ENCODE measurements at places on chromosomes 7 and 10.

- no peak overlapping the region for H3K4me3 ChIP-seq
- no peaks in the 10 kb centered on the region for H3K4me1 ChIP-seq
- DNase-seq, result no peak
- no peaks in the 10 kb centered on the region for H3K27me3 ChIP-seq
Measured at GRCh38 chr7:95338832-95339231, 14.5 kb upstream of the PON1 start.

DNA sequence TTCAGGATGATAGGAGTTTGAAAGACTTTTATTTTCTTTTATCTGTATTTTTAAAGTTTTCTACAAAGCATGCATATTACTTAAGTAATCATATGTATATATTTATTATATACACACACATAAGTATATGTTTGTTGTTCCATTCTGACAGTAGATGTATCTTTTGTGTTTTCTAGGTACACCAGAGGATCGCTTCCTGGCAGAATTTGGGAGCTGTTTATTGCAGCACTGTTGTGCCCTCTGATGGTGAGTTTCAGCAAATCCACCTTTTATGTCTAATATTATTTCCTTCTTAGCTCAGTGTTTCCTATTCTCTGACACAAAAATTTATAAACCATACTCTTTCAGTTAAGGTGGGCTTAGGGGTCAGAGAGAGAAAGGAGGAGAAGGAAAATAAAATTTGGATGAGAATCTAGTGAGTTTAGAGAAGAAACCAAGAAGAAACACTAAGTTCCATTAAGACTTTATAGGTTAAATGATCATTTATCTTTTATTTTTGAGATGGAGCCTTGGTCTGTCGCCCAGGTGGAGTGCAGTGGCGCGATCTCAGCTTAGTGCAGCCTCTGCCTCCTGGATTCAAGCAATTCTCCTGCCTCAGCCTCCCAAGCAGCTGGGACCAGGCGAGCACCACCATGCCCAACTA is 59.2 kb upstream of the OIT3 start:
- peaks cover 7% of the 10 kb centered on the region for H3K36me3 ChIP-seq
- H3K4me1 ChIP-seq, result peaks cover 3% of the 10 kb centered on the region
- no peak overlapping the region for H3K4me3 ChIP-seq
- peak; percentile 88 for DNase-seq

GRCh38 chr10:113647812-113648211 is 16.0 kb downstream of the NRAP start:
- no peak overlapping the region for H3K4me3 ChIP-seq
- no peak for DNase-seq
- H3K27me3 ChIP-seq, result peaks cover 17% of the 10 kb centered on the region
- H3K4me1 ChIP-seq, result peaks cover 3% of the 10 kb centered on the region

- no peaks in the 10 kb centered on the region for H3K36me3 ChIP-seq
- no peak overlapping the region for H3K27ac ChIP-seq
- no peak for DNase-seq
- H3K4me3 ChIP-seq, result no peak overlapping the region
- no peaks in the 10 kb centered on the region for H3K4me1 ChIP-seq
Measured at GRCh38 chr7:151661587-151661986, 141.9 kb upstream of the RHEB start.

GRCh38 chr10:100341953-100342626 is 4.9 kb upstream of the SCD start:
- peaks cover 21% of the 10 kb centered on the region for H3K4me1 ChIP-seq
- H3K36me3 ChIP-seq, result no peaks in the 10 kb centered on the region
- no peak overlapping the region for H3K27ac ChIP-seq
- DNase-seq, result peak; percentile 41

GRCh38 chr7:30559611-30560010 is 35.1 kb upstream of the GARS1 start:
- no peak overlapping the region for H3K27ac ChIP-seq
- H3K4me3 ChIP-seq, result no peak overlapping the region
- H3K27me3 ChIP-seq, result no peaks in the 10 kb centered on the region

DNA sequence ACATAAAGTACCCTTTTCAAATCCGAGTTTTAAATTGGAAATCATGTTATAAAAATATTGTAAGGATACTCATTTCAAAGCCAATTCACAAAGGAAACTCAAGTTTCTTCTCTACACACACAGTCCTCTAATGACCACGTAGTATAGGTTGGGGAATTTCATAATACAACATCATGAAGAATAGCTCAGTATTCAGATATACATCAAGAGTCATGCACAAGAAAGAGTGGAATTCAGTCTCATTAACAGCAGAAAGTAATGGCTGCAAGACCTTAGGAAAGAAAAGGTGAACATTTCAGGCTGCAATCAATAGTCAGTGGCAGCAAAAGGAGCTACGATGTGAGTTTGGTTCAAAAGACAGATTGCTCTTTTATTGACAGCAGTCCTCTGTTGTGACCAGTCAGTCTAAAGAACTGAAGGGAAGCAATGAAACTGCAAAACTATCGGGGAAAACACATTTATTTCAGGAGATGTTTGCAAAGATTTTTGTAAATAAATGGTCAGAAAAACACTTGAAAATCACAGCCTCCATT is 317.2 kb downstream of the IPMK start:
- DNase-seq, result no peak
- H3K4me1 ChIP-seq, result no peaks in the 10 kb centered on the region
- H3K36me3 ChIP-seq, result no peaks in the 10 kb centered on the region
- no peak overlapping the region for H3K27ac ChIP-seq

- peaks cover 11% of the 10 kb centered on the region for H3K4me1 ChIP-seq
- no peaks in the 10 kb centered on the region for H3K27me3 ChIP-seq
- H3K36me3 ChIP-seq, result peaks cover 3% of the 10 kb centered on the region
- no peak overlapping the region for H3K4me3 ChIP-seq
Measured at GRCh38 chr10:24850727-24851296, 101.6 kb downstream of the PRTFDC1 start.

GRCh38 chr7:157875230-157876179 is 538.7 kb downstream of the DNAJB6 start:
- H3K27me3 ChIP-seq, result peaks cover 2% of the 10 kb centered on the region
- H3K4me1 ChIP-seq, result peaks cover 6% of the 10 kb centered on the region
- no peak overlapping the region for H3K4me3 ChIP-seq
- no peaks in the 10 kb centered on the region for H3K36me3 ChIP-seq
- peak; percentile 27 for DNase-seq
- no peak overlapping the region for H3K27ac ChIP-seq

- H3K4me1 ChIP-seq, result peaks cover 29% of the 10 kb centered on the region
- no peak overlapping the region for H3K4me3 ChIP-seq
- no peaks in the 10 kb centered on the region for H3K36me3 ChIP-seq
- no peak overlapping the region for H3K27ac ChIP-seq
- no peak for DNase-seq
Measured at GRCh38 chr10:71696628-71697326, 22.8 kb downstream of the C10orf105 start.

GRCh38 chr10:38157270-38157685 is 63.1 kb downstream of the ZNF37A start:
- H3K27ac ChIP-seq, result no peak overlapping the region
- H3K27me3 ChIP-seq, result no peaks in the 10 kb centered on the region
- no peak for DNase-seq
- no peak overlapping the region for H3K4me3 ChIP-seq
- no peaks in the 10 kb centered on the region for H3K4me1 ChIP-seq

DNA sequence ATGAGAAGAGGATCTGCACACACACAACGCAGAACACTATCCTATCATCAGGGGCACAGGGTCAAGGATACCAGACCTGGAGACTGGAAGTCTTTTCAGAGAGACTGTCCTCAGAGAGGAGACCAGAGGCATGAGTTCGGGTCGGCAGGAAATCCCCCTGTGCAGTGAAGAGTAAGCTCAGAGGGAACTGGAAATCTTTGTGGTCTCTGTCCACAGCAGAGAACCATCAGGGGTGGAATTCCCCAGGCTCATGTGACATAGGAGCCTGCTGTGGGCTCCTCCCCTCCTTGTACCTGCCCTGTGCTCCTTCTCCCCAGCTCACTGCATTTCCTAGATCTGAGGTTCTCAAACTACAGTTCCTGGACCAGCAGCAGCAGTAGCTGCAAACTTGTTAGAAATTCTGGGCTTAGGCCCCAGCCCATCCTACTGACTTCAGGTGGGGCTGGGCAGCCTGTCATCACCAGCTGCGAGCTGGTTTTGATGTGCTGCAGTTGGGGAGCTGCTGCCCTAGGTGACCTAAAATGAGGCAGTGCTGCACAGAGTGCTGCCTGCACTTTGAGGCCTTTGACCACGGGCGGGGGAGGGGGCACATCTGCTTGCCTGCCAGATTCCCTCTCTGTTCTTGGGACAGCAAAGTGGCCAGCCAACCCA is 2.4 kb downstream of the ZMIZ2 start:
- H3K36me3 ChIP-seq, result peaks cover 17% of the 10 kb centered on the region
- H3K27ac ChIP-seq, result no peak overlapping the region

DNA sequence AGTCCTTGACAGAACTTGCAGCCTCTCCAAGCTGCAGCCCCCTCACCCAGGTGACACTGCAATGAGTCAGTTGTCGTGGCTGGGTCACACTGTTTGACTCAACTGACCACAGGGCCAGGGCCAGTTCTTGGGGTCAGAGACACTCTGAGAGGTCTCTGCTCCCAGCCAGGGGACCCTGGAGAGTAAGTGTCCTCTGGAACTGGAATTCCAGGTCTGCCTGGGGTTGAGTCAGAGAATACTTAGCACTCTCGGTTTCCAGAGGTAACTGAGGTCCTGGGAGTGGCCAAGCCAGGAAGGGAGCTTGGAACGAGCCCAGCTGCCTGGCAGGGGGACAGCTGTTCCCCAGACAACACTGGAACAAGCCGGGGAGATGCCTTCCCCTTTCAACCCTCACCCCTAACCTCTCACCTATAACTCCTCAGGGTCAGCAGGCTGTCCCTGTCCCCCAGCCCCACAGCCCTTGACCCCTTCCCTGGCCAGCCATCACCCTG is 2.2 kb upstream of the MYL10 start:
- H3K4me1 ChIP-seq, result peaks cover 87% of the 10 kb centered on the region
- no peak overlapping the region for H3K4me3 ChIP-seq
- no peaks in the 10 kb centered on the region for H3K36me3 ChIP-seq

- H3K4me1 ChIP-seq, result no peaks in the 10 kb centered on the region
- no peaks in the 10 kb centered on the region for H3K36me3 ChIP-seq
- no peak overlapping the region for H3K27ac ChIP-seq
- H3K27me3 ChIP-seq, result no peaks in the 10 kb centered on the region
Measured at GRCh38 chr10:29120216-29120615, 168.7 kb upstream of the LYZL1 start.

DNA sequence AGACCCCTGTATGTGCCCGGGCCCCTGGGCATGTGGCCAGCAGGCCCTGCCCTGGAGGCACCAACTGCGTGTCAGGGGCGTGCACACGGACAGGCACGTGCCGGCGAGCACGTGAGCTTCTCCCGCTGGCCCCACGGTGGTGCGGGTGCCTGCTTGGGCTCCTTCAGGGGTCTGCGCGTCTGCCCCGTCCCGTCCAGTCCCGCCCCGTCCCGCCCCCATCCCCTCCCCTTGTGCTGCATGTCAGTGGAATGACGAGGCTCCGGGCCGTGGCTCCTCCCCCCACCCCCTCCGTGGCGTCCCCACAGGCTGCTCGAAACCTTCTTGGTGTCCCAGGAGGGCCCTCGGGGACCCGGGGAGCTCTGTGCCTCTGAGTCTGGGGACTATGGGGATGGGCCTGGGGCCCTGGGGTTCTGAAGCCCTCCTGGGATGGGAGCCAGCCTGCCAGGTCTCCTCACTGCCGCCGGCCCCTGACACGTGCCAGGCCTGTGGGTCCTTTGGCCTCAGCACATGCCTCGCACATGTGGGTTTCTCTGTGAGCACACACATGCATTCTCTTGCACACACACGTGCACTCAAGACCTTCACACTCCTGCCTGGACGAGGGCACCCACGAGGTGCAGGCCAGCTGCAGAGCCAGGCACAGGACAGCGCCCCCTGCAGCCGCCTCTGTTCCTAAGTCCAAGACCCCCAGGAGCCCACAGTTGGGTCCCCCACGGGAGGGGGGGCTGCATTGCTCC is 27.5 kb upstream of the AMZ1 start:
- no peak overlapping the region for H3K27ac ChIP-seq
- peaks cover 40% of the 10 kb centered on the region for H3K4me1 ChIP-seq
- H3K27me3 ChIP-seq, result peaks cover 3% of the 10 kb centered on the region
- no peak overlapping the region for H3K4me3 ChIP-seq
- no peak for DNase-seq

DNA sequence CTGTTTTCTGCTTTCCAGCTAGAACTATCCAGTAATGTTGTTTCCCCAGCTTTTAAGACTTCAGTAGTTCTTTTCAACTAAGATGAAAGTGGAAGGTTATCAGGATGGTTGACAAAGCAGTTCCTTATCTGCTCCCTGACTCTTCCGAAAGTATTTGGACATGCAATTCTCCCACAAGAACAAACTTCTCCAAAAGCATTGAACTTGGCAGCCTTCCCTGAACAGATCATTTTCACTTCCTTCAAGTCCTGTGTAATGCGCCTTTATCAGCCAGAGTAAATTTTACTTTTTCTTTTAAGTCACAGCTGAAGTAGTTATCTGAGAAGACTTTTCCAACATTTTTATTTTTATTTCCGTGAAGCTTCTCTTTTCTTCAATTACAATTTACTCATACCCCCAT is 39.7 kb downstream of the CDC14C start:
- H3K4me3 ChIP-seq, result no peak overlapping the region
- H3K27ac ChIP-seq, result no peak overlapping the region
- peak; percentile 84 for DNase-seq
- H3K4me1 ChIP-seq, result no peaks in the 10 kb centered on the region

DNA sequence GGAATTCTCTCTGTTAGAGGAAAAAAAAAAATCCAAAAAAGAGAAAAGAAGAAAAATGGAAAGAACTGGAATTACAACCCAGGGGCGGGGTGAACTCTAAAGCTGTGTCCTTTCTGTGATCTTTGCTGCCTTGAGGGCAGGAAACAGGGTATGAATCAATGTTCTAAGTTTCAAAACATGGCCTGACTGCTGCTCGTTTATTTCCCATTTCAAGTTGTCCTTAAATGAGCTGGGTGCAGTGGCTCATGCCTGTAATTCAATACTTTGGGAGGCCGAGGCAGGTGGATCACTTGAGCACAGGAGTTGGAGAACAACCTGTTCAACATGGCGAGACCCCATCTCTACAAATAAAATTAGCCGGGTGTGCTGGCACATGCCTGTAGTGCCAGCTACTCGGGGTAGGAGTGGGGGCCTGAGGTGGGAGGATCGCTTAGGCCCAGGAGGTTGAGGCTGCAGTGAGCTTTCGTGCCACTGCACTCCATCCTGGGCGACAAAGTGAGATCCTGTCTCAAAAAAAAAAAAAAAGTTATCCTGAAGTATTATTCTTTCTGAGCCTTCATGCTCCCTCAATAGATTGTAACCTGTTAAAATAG is 24.7 kb upstream of the TFAM start:
- no peak overlapping the region for H3K4me3 ChIP-seq
- H3K27me3 ChIP-seq, result no peaks in the 10 kb centered on the region
- H3K27ac ChIP-seq, result no peak overlapping the region
- peaks cover 2% of the 10 kb centered on the region for H3K36me3 ChIP-seq

DNA sequence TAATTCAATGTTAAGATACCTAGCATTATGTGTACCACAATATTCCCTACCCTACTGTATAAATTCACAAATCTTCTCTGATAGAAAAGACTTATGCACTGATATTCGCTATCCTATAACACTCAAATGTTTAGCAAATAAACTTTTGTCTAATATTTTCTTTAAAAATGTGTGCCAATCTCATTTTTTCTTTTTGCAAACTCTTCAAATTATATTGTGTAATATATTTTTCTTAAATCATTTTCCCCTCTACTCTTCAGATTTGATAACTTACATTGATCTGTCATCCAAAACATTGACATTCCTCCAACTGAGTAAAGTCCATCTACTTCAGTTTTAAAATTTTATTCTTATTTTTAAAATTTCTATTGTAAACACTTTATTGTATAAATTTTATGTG is 240.2 kb upstream of the CNTNAP2 start:
- H3K4me1 ChIP-seq, result no peaks in the 10 kb centered on the region
- H3K27me3 ChIP-seq, result no peaks in the 10 kb centered on the region
- DNase-seq, result no peak

Data from muscle of leg (tissue), 16 donors.